ENCODE measurements at places on chromosomes 3 and 15.

- no peak for DNase-seq
These were observed 69.1 kb downstream of the TTC23 start for GRCh38 chr15:99180086-99180963.

DNA sequence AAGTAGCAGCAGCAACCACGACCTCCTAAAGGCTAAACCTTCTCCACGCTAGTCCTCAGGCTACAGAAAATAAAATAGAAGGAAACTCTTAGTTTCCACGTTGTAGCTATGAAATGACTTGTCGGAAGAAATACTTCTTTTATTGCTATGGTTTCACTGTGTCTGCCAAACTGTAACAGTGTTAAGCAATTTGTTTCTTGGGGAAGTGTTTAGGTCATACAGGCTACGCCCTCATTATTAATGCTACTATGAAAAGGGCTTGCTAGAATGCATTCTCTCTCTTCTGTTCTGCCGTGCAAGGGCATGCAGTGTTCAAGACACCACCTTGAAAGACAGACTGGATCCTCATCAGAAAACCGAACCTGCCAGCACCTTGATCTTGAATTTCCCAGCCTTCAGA, 462.7 kb downstream of the PLOD2 start:
- no peak for DNase-seq

GRCh38 chr3:57256844-57257243, 29.3 kb downstream of the APPL1 start:
- DNase-seq, result peak; percentile 4

DNA sequence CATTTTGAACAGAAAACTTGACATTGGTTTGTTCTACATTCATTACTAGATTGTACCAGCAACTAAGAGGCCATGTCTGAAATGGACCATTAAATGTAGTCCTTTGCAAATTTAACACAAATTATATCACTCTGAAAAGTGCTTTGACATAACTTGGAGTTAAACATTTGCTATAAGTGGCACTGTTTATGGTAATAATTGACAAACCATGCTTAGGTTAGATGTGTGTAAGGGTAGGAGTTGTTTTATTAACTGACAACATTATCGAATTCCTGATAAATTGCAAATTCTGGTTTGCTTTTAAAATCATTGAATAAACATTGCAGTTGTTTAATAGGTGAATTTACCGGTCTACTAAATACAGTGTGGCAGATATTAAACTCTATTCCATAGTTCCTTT, 6.1 kb upstream of the TMEM207 start:
- DNase-seq, result no peak

DNA sequence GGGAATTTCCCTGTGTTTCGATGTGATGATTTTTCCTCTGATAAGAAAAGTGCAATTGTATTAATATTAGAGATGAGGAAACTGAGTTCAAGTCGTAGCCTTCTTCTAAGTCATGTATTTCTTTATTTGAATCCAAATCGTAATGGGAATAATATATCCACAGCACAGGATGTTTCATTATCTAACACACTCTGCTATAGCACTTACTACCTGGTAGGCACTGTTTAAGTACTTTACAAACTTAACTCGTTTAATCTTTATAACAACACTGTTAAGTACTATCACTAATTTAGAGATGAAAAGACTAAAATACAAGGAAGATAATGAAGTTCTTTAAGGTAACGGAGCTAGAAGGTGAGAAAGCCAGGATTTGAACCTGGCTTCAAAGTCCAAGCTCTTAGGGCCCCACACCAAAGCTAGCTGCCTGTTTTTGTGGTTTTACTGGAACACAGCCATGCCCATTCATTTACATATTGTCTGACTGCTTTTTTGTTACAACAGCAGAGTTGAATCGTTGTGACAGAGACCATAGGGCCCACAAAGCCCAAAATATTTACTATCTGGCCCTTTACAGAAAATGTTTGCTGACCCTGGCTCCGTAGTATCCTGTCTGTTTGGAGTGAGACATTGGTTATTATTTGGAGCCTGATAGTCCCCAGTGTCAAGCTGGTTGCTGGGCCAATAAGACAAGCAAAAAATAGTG, 9.6 kb upstream of the ATP13A3 start:
- DNase-seq, result no peak

- DNase-seq, result no peak
These were observed 103.0 kb upstream of the DPPA4 start for GRCh38 chr3:109440353-109440752.

DNA sequence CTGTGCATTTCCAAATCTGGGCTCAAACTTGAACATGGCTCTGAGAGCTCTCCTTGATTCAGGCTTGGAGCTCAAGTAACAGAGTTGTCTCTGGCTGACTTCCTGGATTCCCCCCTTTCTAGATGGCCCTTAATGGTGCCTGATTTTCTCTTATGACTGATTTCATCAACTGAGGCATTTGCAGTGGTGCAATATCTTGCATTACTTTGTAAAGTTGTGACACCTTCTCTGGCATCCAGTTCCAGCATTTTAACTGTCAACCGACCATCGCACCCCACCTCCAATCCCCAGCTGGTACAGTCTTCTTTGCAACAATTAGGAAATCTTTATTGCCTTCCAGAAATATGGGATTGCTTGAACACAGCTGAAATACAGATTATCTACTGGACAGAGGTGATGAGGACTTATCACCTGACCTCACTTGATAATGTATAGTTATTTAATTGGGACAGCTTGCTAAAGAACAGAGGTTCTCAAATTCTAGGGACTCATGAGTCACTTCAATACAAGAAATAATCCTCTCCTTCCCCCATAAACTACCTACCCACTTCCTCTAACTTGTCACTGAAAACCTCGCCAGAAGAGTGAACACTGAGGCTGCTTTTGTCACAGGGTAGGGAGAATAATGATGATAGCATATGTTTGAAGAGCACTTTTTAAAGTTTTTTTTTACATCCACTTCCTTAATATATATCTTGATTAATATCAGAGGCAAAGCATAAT, 41.8 kb downstream of the FILIP1L start:
- DNase-seq, result no peak

- DNase-seq, result no peak
These were observed 445.4 kb downstream of the EPHB1 start for GRCh38 chr3:135240426-135240825.

- DNase-seq, result no peak
These were observed 15.7 kb upstream of the PPARG start for GRCh38 chr3:12273045-12273695.

DNA sequence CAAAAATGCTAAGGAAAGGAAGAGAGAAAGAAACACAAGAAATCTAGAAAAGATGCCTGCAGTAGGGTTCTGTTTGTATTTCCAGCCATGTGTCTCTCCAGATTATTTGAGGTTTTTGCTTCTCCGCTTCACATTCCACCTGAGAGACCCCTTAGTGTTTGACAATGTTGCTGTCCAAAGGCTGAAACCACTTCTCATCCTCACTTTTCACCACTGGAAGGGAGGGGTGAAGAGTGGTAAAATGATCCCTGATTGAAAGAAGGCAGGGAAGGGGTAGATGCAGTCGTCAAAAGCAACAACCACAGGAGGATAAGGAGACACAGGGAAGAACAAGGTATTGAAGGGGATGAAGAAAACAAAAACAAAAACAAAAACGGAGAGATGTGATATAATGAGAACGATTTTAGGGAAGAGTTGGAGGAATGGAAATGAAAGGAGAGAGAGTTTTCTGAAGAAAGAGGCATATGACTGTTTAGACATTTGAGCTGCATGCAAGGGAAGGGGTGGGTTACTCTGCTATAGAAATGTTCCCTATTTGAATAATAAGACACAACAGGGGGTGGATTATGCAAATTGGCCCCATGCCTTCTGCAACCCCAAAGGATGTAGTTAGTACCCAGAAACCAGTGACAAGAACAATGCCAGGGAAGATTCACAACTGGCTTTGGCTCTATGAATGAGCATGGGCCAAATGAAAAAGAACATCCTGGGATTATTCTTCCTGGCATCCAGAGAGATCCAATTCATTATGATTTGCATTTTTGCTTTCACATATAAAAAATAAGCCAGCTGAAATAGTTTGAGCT, 235.9 kb downstream of the GAP43 start:
- no peak for DNase-seq

GRCh38 chr3:193593668-193594030, 641 bp downstream of the OPA1 start:
- DNase-seq, result peak; percentile 11

GRCh38 chr15:47383102-47383501, 334.2 kb upstream of the SEMA6D start:
- DNase-seq, result no peak

- DNase-seq, result no peak
These were observed 548.6 kb downstream of the MAGI1 start for GRCh38 chr3:65490114-65490513.

DNA sequence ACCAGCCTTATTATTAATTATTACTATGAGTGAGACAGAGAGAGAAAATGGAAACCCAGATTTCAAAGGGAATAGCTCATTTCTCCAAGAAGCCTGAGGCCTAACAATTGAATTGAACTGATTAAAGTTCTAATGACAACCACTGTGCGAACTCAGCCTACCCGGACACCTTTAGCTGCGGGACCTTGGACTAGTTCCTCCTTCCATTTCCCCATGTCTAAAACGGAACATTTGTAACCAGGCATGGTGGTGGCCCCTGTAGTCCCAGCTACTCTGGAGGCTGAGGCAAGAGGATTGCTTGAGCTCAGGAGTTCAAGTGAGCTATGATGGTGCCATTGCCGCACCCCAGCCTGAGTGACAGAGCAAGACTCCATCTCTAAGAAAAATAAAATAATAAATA, 16.4 kb upstream of the RTP2 start:
- DNase-seq, result no peak

DNA sequence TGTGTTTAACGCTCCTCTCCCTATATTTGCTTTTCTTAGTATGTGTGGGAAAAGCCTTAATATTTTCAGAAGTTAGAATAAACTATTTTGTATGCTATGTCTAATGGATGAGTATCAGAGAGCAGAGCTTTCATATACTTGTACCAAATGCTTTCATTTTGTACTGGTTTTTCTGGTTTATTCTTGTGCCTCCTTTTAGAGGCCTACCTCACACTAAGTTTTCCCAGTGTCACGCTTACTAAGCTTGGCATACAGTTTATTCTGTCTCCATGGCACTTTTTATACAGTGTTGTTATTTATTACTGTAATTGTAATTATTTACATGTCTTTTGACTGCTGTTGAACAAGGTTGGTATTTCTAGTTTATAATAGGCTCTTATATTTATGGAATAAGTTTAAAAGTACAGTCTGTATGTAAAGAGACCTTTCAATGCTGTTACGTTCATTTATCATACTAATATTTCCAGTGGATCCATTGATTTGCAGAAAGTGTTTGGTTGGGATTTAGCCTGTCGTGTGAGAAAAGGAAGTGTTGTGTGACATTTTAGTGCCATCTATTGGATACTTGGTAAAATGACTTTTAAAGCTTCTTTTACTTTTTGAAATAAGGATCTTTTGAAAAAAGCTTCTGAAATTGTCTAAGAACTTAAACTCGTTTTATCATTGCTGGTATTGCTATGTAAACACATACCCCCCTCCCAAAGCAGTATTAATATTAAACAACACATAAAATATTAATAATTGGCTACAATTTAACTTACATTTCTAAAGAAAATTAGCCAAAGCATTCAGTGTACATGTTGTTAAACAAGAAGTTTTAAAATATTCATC, 5.2 kb upstream of the EBLN2 start:
- DNase-seq, result peak; percentile 24

DNA sequence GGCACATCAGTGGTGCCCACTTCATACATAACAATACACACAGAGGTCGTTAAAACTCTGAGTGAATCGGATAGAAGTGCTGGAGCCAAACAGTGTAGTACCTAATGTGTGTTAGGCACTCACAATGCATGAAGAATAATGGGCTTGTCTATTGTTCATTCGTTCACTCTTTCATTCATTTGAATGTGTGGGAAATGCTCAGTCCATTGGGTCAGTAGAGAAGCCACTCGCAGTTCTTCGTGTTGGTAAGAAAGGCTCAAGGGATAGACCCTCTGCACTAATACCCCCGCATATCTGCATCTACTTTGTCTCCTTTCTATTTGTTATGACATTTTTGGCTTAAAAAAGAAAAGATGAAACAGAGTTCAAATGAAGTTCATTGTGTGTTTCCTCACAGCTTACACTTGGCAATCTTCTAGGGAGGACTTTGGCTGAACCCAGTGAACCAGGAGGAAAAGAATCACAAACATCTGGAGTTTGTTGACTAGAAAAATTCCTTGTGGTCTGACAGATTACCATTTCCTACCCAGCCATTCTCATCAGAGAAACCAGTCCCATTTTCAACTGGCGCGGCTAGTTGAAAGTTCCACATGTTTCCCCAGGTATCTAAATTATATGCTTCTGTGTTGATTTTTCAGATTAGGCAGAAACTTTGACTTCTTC, 32.8 kb upstream of the MFSD1 start:
- DNase-seq, result peak; percentile 83

GRCh38 chr3:34676436-34676835, 878.0 kb downstream of the PDCD6IP start:
- no peak for DNase-seq

Measured in hepatic stellate cell (primary cell).